ENCODE measurements at places on chromosomes 6 and 20. TPM values are rescaled to one million over a fixed set of nuclear protein-coding genes. Genes with fewer than 3 reads are reported as not detected.
A peak's percentile ranks its signal among the peaks of the same experiment; 100 is the strongest.

GRCh38 chr20:14451458-14451857 lies 114.0 kb upstream of the FLRT3 start:
- H3K27ac ChIP-seq, result no peak overlapping the region
- no peaks in the 10 kb centered on the region for H3K36me3 ChIP-seq
- DNase-seq, result no peak

GRCh38 chr20:8983478-8984345 lies 85.2 kb upstream of the PLCB4 start:
- no peak overlapping the region for H3K27ac ChIP-seq
- no peaks in the 10 kb centered on the region for H3K27me3 ChIP-seq
- H3K4me3 ChIP-seq, result no peak overlapping the region
- H3K36me3 ChIP-seq, result no peaks in the 10 kb centered on the region
- DNase-seq, result no peak

GRCh38 chr6:11692451-11693376 lies 85.9 kb downstream of the ADTRP start:
- H3K36me3 ChIP-seq, result no peaks in the 10 kb centered on the region
- DNase-seq, result no peak
- H3K27ac ChIP-seq, result no peak overlapping the region
- H3K4me3 ChIP-seq, result no peak overlapping the region
- H3K4me1 ChIP-seq, result no peaks in the 10 kb centered on the region

- peaks cover 34% of the 10 kb centered on the region for H3K4me1 ChIP-seq
- H3K27ac ChIP-seq, result peak overlapping the region; percentile 1
- no peaks in the 10 kb centered on the region for H3K36me3 ChIP-seq
- no peak for DNase-seq
- no peak overlapping the region for H3K4me3 ChIP-seq
- H3K27me3 ChIP-seq, result no peaks in the 10 kb centered on the region
Measured at GRCh38 chr6:107033126-107033525, 5.1 kb downstream of the MTRES1 start.

The TRIM31 gene
- 0.33 TPM for polyA plus RNA-seq

The SLPI gene
- not detected for polyA plus RNA-seq

DNA sequence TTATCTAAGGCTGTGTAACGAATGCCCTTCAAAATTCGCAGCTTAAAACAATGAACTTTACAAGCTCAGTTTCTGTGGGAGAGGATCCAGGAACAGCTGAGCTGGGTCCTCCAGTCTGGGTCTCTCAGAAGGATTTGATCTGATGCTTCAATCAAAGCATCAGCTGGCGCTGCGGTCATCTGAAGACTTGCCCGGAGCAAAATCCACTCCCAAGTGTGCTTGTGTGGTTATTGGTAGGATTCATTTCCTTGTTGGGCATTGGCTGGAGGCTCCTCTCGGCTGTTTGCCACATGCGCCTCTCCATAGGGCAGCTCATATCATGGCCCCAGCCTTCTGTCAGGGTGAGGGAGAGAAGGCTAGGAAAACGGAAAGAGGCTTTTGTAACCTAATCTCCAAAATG lies 269.3 kb upstream of the CHD6 start:
- no peak overlapping the region for H3K4me3 ChIP-seq
- H3K4me1 ChIP-seq, result no peaks in the 10 kb centered on the region
- H3K36me3 ChIP-seq, result no peaks in the 10 kb centered on the region
- peaks cover 2% of the 10 kb centered on the region for H3K27me3 ChIP-seq

GRCh38 chr20:63748934-63749270 lies 9.3 kb downstream of the SLC2A4RG start:
- no peak for DNase-seq
- H3K4me3 ChIP-seq, result no peak overlapping the region
- peaks cover 59% of the 10 kb centered on the region for H3K4me1 ChIP-seq
- H3K27ac ChIP-seq, result no peak overlapping the region
- H3K27me3 ChIP-seq, result no peaks in the 10 kb centered on the region

The HLA-G gene
- 0.30 TPM for polyA plus RNA-seq

GRCh38 chr6:53361549-53362031 lies 12.8 kb upstream of the ELOVL5 start:
- H3K4me1 ChIP-seq, result peaks cover 42% of the 10 kb centered on the region
- no peak overlapping the region for H3K4me3 ChIP-seq
- no peak for DNase-seq
- H3K36me3 ChIP-seq, result no peaks in the 10 kb centered on the region
- H3K27ac ChIP-seq, result no peak overlapping the region
- H3K27me3 ChIP-seq, result peaks cover 18% of the 10 kb centered on the region

The PDYN gene
- polyA plus RNA-seq, result not detected

The KCNK5 gene
- 0.03 TPM for polyA plus RNA-seq

DNA sequence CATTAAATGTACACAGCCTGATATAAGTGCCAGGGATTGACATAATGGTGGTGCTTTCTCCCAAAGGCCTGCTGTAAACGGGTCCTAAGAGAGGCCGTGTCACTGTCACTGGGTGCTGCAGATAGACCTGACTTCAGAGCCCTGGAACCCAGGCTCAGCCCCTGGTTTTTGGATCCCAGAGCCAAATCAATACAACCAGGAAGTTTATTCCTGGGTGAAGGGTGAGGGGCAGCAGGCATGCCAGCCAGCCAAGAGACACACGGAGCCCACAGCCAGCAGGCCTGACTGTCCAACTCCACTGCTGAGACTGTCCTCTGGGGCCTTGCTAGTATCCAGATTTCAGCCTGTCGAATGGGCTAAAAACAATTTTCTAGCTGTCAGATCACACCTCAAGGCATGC lies 12.8 kb upstream of the ARMC12 start:
- DNase-seq, result no peak
- peaks cover 77% of the 10 kb centered on the region for H3K4me1 ChIP-seq
- H3K27me3 ChIP-seq, result no peaks in the 10 kb centered on the region
- no peak overlapping the region for H3K4me3 ChIP-seq
- no peaks in the 10 kb centered on the region for H3K36me3 ChIP-seq

DNA sequence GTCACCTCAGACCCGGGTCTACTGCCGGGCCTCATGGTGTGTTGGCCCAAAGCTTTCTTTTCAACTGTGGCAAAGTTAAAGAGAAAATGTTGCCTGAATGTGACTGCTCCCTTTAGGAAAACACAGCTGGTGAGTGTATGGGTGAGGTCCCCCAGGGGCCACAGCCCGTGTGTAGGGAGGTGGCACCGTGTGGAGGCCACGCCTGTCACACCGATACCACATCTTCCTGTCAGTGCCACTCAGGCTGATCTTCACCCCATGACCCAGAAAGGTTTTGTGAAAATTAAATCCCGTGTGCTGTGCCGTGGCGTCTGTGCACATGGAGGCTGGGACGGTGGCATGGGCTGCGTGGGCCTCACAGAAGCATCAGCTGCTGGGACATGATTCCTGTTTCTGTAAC lies 10.7 kb upstream of the ADRM1 start:
- H3K4me3 ChIP-seq, result no peak overlapping the region
- H3K27me3 ChIP-seq, result no peaks in the 10 kb centered on the region
- DNase-seq, result no peak
- peaks cover 58% of the 10 kb centered on the region for H3K36me3 ChIP-seq
- H3K4me1 ChIP-seq, result peaks cover 1% of the 10 kb centered on the region
- H3K27ac ChIP-seq, result no peak overlapping the region

GRCh38 chr20:23565503-23566045 lies 2.7 kb downstream of the CST9L start:
- peaks cover 7% of the 10 kb centered on the region for H3K4me1 ChIP-seq
- no peaks in the 10 kb centered on the region for H3K27me3 ChIP-seq
- H3K4me3 ChIP-seq, result no peak overlapping the region
- no peak overlapping the region for H3K27ac ChIP-seq
- no peak for DNase-seq

DNA sequence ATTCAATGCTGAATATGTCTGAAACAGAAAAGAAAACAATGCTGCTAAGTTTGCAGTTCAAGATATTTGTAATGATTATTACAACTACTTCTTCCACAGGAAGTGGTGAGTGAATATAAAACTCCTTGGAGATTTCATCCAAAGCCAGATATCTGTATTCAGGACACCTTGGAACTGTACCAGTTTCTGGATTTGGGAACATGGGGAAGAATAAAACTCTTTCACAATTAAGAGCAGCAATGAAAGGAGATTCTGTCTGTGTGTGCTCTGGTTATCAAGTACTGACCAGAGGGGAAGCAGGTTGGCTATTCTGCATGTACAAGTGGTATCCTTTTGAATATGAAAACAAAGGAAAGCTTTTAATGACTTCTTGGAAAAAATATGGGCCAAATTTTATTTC lies 21.1 kb downstream of the ELOVL2 start:
- peaks cover 2% of the 10 kb centered on the region for H3K36me3 ChIP-seq
- peaks cover 49% of the 10 kb centered on the region for H3K4me1 ChIP-seq
- DNase-seq, result no peak

The TRIM26 gene
- polyA plus RNA-seq, result 27.1 TPM

GRCh38 chr6:117477988-117478852 lies 4.3 kb upstream of the DCBLD1 start:
- H3K4me1 ChIP-seq, result peaks cover 53% of the 10 kb centered on the region
- no peaks in the 10 kb centered on the region for H3K27me3 ChIP-seq
- peak overlapping the region; percentile 36 for H3K4me3 ChIP-seq
- H3K27ac ChIP-seq, result peak overlapping the region; percentile 61

GRCh38 chr6:117143647-117144046 lies 121.7 kb upstream of the VGLL2 start:
- no peak overlapping the region for H3K4me3 ChIP-seq
- no peak overlapping the region for H3K27ac ChIP-seq
- no peaks in the 10 kb centered on the region for H3K36me3 ChIP-seq
- no peak for DNase-seq
- no peaks in the 10 kb centered on the region for H3K27me3 ChIP-seq

- no peak overlapping the region for H3K27ac ChIP-seq
- no peaks in the 10 kb centered on the region for H3K4me1 ChIP-seq
- H3K4me3 ChIP-seq, result no peak overlapping the region
Measured at GRCh38 chr6:45084257-45084656, 243.9 kb upstream of the RUNX2 start.

GRCh38 chr6:19837511-19838441 lies 606 bp downstream of the ID4 start:
- peak overlapping the region; percentile 79 for H3K27ac ChIP-seq
- no peaks in the 10 kb centered on the region for H3K27me3 ChIP-seq
- peaks cover 56% of the 10 kb centered on the region for H3K4me1 ChIP-seq
- DNase-seq, result peak; percentile 21
- H3K36me3 ChIP-seq, result no peaks in the 10 kb centered on the region

DNA sequence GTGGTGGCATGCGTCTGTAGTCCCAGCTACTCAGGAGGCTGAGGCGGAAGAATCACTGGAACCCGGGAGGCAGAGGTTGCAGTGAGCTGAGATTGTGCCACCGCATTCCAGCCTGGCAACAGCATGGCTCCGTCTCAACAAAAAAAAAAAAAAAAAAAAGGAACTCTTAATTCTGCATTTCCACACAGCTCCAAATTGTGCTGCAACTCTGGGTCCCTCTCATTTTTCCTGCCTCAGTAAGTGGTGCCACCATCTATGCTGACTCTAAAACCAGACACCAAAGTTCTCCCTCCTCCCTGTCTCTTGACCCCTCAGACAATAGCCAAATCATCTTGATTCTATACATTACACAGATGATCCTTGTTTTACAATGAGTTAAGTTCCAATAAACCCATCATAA lies 133.9 kb downstream of the BTBD9 start:
- DNase-seq, result no peak
- peaks cover 42% of the 10 kb centered on the region for H3K4me1 ChIP-seq
- H3K27ac ChIP-seq, result no peak overlapping the region
- H3K4me3 ChIP-seq, result no peak overlapping the region

DNA sequence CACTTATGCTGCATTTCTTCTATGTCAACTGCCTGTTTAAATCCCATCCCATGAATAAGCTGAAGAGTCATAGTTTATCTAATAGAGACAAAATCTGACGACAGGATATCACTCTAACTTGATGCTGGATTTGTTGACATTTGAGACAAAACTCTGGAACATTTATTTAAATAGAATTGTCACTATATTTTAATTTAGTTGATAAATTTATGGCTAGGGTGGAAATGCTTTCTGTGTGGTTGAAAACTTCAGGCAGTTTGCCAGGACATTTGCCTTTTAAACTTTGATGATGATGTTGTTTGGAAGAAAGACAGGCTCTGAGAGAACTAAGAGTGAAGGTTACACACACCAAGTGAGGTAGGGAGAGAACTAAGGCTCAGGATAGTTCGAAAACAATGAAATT lies 68.1 kb downstream of the GJA1 start:
- no peak overlapping the region for H3K4me3 ChIP-seq
- DNase-seq, result no peak
- no peaks in the 10 kb centered on the region for H3K36me3 ChIP-seq
- no peaks in the 10 kb centered on the region for H3K27me3 ChIP-seq

The NR2E1 gene
- not detected for polyA plus RNA-seq

- peak; percentile 44 for DNase-seq
- H3K36me3 ChIP-seq, result no peaks in the 10 kb centered on the region
- H3K4me3 ChIP-seq, result no peak overlapping the region
- H3K27me3 ChIP-seq, result no peaks in the 10 kb centered on the region
- H3K27ac ChIP-seq, result no peak overlapping the region
Measured at GRCh38 chr6:107082045-107082444, 33.3 kb downstream of the BEND3 start.
